ENCODE measurements at places on chromosomes 11 and 22.

DNA sequence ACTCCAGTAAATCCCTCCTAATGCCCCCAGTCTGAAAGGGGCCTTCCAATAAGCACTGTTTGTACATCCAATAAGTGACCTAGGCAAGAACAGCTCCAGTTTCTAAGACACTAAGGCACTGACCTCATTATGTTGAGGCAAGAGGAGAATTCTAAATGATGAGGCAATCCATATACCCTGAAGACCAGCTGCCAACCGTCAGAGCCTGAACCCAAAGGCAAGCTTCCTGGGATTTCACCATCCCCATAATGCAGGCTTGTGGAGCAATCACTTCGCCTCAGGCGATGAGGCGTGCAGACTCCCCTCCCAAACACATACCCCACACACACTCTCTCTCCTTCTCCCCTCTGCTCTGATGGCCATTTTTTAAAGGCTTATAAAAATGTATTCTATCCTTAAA is 49.5 kb downstream of the LGR4 start:
- DNase-seq = no peak

DNA sequence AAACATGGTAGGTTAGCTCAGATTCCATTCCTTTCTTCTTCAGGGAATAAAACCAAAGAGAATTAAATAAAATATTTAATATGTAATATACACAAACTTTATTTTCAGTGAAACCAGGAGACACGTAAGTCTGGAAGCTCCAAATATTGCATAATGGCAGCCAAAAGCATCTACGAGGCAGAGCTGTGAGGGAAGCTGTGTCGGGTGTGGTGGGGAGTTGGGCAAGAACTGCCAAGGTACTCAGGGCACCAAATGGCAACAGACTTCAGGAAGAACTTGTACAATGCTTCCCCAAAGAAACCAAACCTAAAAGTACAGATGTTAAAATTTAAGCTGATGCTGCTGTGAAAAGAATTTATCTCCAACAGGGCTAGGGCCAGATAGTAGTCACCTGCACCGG is 47.5 kb upstream of the C11orf87 start:
- no peak for DNase-seq

- DNase-seq = no peak
These were observed 36.0 kb downstream of the SLN start for GRCh38 chr11:107675902-107676301.

DNA sequence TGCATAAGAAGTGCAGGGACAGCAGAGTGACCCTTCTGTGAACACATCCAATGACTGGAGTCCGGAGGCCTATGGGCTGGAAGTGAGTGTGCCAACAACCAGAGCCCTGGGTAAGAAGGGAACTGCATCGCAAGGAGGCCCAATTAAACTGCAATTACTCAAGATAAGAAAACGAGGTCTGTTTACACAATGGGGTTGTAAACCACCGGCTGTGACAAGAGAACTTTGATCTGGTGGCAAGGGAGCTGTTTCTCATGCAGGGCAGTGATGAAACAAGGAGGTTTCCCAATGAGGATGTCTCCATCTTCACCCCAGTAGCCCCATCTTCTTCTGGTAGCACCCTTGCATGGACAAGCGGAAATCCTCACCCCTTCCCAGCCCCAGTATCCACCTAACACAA is 21.5 kb downstream of the ETS1 start:
- no peak for DNase-seq

GRCh38 chr22:30056015-30056414 is 24.2 kb upstream of the HORMAD2 start:
- DNase-seq = no peak

GRCh38 chr11:65719871-65720210 is 757 bp downstream of the RNASEH2C start:
- DNase-seq = no peak

GRCh38 chr22:30196141-30196879 is 50.2 kb downstream of the LIF start:
- peak; percentile 37 for DNase-seq

- DNase-seq = no peak
These were observed 8.2 kb upstream of the KAT5 start for GRCh38 chr11:65703846-65704245.

GRCh38 chr11:62390722-62391121 is 28.1 kb upstream of the SCGB1A1 start:
- no peak for DNase-seq

- DNase-seq = no peak
These were observed 827.4 kb downstream of the OPCML start for GRCh38 chr11:132704781-132705375.

DNA sequence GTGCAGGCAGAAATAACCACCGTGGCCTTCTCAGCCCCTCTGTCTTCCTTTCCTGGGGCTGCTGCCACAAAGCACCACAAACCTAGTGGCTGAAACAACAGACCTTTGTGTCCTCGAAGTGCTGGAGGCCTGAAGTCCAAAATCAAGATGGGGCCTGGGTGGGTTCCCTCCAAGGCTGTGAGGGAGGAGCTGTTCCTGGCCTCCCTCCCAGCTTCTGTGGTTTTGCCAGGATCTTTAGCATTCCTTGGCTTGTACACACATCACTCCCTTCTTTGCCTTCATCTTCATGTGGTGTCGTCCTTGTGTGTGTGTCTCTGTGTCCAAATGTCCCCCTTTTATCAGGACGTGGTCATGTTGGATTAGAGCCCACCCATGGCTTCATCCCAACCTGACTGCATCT is 29.0 kb upstream of the PARVG start:
- DNase-seq = peak; percentile 38

DNA sequence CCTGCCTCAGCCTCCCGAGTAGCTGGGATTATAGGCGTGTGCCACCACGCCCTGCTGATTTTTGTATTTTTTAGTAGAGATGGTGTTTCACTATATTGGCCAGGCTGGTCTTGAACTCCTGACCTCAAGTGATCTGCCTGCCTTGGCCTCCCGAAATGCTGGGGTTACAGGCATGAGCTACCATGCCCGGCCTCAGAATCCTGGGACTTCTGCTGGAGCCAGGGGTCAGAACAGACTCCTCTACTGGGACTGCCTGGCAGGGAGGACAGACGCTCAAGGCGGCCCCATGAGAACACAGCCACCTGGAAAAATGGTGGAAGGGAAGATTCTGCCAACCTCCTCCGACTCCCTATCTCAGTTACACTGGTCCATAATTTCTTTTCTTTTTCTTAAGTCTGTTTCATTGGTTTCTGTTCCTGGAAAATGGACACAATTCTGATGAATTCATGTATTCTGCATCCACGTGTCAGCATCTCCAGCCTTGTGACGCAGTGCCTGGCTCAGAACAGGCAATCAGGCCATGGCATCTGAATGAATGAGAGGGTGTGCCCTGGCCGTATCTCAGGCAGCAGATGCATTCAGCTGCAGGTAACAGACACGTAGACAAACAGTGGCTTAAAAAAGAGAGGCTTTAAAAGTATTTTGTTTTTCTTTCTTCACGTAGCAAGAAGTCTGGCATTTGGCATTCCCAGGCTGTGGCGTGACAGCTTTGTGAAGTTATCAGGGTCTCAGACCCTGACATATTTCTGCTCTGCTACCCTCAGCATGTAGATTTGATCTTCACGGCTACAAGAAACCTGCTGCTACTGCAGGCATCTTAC is 4.8 kb downstream of the SMIM38 start:
- DNase-seq = no peak

GRCh38 chr11:76604081-76604625 is 66.4 kb downstream of the LRRC32 start:
- no peak for DNase-seq

- no peak for DNase-seq
These were observed 1151.2 kb upstream of the CCDC90B start for GRCh38 chr11:84437071-84437980.

GRCh38 chr11:128391811-128392210 is 195.5 kb downstream of the ETS1 start:
- no peak for DNase-seq

DNA sequence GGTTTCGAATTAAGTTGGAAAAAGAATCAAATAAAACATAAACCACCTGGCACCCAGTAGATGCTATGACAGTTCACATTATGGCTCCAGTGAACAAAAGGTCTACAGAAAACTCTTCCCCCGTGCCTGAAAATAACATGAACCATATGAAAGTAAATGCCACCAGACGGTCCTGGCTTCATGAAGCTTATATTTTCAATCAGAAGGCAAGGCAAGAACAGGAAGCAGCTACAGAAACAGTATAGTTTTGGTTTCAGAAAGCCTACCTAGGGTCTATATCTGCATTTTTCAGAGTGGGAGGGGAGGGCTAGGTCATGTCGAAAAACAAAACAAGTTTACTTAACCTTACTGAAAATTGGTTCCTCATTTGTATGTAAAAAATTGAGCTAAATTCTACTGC is 9.8 kb downstream of the RAB30 start:
- DNase-seq = no peak

DNA sequence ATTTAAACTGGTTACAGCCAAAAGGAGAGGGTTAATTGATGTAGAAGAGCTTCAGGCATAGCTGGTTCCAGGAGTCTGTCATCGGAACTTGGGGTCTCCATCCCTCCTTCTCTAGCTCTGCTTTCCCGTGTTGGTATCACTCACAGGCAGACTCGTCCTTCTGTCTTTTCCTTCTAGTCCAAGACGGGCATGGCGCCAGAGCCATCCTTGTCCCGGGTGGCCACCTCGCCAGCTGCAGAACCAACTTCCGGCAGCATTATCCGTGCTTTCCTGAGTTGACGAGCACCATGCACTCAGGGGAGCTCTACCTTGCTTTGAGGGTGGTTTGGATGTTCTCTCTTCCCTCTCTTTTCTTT is 14.7 kb downstream of the LINC01488 start:
- DNase-seq = no peak

DNA sequence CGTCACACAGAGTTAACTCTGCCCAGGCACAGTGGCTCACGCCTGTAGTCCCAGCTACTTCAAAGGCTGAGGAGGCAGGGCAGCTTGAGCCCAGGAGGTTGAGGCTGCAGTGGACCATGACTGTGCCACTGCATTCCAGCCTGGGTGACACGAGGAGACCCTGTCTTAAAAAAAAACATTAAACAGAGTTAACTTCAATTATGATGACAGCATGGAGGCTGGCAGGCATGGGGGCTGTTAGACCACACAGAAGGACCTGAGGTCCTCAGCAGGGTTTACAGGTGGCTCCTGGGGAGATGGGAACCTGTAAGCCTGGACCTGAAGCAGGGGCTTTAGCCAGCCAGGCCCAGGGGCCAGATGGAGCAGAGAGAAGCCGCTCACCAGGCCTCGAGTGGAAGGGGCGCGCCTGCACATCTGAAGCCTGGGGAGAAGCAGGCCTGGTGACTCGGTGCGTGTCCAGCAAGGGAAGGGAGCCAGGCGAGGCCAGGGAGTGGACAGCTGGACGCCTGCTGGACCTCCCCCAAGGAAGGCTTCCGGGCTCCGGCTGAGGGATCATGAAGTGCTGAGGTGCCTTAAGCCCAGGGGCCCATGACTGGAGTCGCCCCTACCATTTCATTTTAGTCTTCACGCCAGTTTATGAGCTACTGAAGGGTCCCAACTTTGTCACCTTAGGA is 25.3 kb downstream of the RPUSD4 start:
- DNase-seq = no peak

DNA sequence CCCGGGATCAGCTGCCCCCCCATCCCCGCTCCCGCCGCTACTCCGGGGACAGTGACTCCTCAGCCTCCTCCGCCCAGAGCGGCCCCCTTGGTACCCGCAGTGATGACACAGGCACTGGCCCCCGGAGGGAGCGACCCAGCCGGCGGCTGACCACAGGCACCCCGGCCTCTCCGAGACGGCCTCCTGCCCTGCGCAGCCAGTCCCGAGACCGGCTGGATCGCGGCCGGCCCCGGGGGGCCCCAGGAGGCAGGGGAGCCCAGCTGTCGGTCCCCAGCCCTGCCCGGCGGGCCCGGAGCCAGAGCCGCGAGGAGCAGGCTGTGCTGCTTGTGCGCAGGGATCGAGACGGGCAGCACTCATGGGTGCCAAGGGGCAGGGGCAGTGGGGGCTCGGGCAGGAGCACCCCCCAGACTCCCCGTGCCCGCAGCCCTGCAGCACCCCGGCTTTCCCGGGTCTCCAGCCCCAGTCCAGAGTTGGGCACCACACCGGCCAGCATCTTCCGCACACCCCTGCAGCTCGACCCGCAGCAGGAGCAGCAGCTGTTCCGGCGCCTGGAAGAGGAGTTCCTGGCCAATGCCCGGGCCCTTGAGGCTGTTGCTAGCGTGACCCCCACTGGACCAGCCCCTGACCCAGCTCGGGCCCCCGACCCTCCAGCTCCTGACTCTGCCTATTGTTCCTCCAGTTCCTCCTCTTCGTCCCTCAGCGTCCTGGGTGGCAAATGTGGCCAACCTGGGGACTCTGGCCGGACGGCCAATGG is 3.9 kb downstream of the RASL10A start:
- no peak for DNase-seq
